ENCODE measurements at places on chromosomes 13 and 19.
A peak's percentile ranks its signal among the peaks of the same experiment; 100 is the strongest.

GRCh38 chr13:20497006-20497775, 28.5 kb downstream of the CRYL1 start:
- ATAC-seq, result no peak

DNA sequence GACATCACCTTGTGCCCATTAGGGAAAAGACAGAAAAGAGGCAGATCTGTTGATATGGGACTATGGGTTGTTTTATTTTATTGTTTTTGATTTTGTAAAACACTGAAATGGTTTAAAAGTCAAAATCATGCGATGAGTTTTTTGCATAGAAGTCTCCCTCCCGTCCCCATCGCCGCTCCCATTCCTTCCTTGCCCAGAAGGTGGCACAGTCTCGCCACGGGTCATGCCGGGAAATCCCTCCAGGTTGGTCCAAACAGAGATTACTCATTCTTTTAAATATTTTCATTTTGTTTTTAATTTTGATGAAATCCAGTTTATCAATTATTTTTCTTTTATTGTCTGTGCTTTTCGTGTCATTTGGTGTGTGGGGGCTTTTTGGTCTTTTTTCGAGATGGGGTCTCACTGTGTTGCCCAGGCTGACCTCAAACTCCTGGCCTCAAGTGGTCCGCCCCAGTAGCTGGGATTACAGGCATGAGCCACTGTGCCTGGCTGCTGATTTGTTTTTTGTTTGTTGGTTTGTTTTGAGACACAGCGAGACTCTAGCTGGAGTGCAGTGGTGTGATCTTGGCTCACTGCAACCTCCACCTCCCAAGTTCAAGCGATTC, 9.2 kb downstream of the PGPEP1 start:
- no peak for ATAC-seq

DNA sequence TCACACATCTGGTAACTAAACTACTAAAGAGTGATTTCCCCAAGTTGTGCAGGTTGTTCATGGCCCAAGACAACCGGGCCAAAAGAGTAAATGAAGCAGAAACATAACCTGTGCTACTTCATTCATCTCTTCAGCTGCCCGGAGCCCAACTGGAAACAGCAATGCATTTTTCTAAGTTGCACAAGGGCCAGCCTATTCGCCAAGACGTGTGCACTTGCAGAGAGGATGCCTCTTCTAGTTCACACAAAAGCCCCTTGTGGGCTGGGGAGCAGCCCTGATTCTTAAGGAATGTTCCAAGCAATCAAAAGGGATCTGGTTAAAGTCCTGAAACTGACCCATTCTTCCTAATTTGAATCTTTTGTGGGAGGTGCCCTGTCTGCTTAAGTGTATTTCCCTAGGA, 275.8 kb downstream of the SHISA2 start:
- no peak for ATAC-seq

DNA sequence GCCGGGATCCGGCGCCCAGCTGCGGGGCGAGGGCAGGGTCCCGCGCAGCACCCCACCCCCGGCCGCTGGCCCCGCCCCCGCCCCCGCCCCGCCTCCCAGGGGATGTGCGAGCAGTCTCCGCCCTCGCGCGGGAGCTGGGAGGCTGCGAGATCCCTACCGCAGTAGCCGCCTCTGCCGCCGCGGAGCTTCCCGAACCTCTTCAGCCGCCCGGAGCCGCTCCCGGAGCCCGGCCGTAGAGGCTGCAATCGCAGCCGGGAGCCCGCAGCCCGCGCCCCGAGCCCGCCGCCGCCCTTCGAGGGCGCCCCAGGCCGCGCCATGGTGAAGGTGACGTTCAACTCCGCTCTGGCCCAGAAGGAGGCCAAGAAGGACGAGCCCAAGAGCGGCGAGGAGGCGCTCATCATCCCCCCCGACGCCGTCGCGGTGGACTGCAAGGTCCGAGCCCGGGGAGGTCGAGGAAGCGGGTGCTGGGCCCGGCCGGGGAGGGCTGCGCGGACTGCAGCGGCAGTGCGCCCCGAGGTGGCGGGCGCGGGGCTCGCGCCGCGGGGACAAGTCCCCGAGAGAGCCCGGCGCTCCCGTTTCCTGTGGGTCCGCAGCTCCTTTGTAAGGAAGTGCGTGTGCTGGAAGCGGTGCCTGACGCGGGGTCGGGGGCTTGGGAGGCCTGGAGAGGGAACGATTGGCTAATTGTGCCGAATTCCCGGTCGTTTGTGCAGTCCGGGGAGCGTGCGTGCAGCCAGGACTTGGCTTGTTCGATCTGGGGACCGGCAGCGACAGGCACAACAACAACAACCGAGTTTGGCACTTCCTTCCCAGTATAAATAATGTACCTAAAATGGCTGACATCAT, at the start of gene ITM2B:
TSS of gene ITM2B (plus strand) at position 161 of the 843 bp plus-strand sequence. CDS start at position 316, 155 bp downstream.
- peak; percentile 93 for ATAC-seq

DNA sequence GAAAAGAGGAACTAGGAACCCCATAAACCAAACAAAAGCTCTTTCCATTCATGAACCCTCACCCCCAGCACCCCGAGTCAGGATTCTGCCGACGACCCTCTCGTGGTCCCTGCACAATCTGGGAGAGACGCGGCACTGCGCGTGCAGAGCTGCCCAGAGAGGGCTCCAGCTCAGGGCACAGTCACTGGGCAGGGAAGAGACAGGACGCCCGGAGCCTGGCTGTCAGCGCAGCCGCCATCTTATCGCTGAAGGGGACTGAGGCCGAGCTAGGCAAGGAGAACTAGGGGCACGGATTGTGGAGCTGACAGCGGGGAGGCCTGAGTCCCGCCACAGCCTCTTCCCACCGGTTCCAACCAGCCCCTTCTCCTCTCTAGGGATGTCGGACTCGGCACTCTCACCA, 349 bp downstream of the ZNF98 start:
- ATAC-seq, result no peak

DNA sequence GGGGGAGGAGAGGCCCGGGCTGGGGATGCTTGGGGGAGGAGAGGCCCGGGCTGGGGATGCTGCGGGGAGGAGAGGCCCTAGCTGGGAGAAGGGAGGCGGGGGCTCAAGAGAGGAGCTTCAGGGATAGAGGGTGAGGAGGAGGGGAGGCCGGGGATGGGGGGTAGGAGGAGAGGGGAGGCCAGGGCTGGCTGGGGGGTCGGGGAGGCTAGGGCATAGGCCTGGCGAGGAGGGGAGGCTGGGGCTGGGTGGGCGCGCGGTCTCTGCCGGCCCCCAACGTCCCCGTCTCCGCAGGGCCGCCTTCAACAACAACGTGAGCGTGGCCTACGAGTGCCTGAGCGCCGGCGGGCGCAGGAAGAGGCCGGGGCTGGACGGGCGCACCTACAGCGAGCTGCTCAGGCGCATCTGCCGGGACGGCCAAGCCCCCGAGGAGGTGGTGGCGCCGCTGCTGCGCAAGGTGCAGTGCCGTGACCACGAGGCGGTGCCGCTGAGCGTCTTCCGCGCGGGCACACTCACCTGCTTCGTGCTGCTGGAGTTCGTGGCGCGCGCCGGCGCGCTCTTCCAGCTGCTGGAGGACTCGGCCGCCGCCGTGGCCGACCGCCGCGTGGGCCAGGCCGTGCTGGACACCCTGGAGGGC, 11.4 kb downstream of the TPGS1 start:
- peak; percentile 34 for ATAC-seq

DNA sequence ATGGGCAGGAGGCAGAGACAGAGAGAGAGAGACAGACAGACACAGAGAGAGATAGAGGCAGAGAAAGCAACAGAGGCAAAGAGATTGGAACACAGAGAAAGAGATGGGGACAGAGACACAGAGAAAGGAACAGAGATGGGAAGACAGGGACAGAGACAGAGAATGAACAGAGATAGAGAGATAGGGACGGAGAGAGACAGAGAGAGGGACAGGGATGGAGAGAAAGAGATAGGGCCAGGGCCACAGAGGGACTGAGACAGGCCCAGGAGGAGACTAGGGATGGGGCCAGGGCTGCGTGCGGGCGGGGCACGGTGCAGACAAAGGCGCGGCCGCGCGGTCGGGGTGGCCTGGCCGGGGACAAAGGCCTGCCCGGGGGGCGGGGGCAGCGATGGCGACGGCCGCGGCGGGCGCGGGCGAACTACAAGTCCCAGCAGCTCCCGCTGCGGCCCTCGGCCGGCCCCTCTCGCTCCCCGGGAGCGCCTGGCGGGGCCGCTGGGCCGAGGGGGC, at the start of gene ZNF358:
TSS of gene ZNF358 (plus strand) at position 459 of the 507 bp plus-strand sequence. CDS start 3,140 bp downstream, outside the sequence.
- peak; percentile 88 for ATAC-seq
